HTR-8/SVneo (cell line): ENCODE measurements at places on chromosomes 5 and 9.

DNA sequence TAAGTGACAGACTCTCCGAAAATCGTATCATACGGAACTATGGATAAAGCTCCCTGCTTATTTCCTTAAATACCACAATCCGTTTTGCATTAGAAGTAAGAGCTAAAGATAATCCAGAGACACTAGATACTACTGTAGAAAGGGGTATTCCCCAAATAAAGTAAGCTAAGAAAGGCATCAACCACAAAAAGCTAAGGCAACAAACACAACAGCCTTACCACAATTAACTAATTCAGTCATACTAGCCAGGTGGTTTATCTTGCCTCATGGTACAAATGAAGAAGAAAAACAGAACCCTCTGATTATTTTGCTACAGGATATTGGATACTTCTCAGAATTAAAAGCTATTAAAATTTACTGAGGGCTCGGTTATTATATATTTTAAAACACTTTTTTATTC is 14.1 kb downstream of the ERP44 start:
- no peak for DNase-seq

GRCh38 chr5:142134331-142135010 is 25.9 kb downstream of the NDFIP1 start:
- DNase-seq = no peak

DNA sequence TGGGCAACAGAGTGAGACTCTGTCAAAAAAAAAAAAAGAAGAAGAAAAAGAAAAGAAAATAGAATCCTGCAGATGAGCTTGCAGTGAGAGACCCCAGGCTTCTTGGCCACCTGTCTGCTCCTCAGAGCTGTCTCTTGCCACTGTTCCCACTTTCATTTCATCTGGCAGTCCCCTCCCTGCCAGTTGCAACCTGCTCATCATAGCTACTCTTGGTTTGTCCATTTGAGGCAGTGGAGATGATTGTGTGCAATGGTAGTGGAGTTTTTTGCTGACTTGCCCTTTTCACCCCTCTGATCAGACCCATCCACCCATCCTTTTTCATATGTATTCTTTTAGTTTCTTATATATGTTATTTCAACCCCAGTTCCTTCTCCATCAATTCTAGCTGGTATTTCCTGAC is 28.7 kb downstream of the ANKRD33B start:
- DNase-seq = no peak

DNA sequence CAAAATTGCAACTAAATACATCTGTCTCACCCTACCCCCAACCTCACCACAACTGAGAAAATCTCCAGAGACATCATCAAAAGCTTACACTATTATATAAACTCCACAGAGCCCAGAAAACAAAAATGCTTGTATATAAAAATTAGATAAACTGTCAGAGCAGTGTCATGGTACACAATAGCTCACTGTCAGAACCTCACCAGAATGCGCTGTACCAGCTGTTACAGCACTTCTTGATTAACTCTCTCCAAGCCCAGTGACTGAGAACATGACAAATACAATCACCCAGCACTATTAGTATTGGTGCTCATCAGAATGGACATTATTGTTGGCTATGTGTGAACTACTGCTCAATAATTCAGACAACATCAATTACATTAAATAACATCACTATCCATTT is 65.7 kb downstream of the ZDHHC21 start:
- no peak for DNase-seq

GRCh38 chr9:133515615-133516255 is 9.0 kb downstream of the MYMK start:
- no peak for DNase-seq

DNA sequence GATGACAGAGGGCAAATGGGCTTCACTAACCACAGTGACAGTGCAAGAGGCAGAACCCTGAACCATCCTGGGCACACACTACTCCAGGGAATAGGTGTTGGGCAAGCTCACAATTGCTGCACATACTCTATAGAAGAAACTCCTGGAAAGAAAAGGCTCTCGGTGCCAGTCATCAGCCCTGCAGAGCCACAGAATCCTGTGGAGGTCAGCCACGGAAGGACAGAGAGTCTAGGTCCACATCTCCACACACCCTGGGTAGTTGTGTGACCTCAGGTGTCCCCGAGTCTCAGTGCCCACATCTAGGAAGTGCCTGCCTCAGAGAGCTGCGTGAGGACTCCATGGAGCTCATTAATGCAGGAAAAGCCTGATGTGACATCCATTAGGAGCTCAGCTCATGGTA is 16.0 kb upstream of the ANGPTL2 start:
- no peak for DNase-seq
